ENCODE measurements at places on chromosomes 6 and 20.
A peak's percentile ranks its signal among the peaks of the same experiment; 100 is the strongest.

DNA sequence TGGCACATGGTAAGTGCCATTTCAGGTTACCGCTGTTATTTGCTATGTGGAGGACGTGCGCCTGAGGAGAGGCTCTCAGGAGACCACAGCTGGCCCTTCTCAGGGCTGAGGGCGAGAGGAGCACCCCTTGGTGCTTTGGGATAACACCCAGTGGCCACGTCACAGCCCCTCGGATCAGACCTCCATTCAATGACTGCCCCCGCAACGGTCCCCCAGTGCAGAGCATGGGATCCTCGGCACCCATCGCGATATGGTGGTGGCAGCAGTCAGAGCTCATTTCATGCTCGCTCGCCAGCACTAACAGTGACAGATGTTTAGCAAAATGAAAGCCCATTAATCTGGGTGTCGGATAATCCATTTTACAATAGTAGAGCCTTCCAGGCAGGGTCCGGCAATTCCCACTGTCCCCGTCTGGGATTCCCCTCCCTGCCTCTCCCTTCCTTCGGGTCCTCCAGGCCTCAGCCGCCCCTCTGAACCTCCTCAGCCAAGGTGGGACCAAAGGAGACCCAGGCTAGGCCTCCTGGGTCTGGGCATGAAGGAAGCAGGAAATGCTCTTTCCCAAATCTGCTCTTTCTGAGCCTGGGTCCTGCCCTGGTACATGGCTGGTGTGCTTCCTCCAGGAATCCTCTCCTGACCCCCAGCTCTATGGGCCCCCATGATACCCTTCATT lies 117.1 kb downstream of the GRM4 start:
- no peak for DNase-seq

- no peak for DNase-seq
Measured at GRCh38 chr6:170030284-170030815, 260.5 kb downstream of the DLL1 start.

- DNase-seq, result no peak
Measured at GRCh38 chr6:5219011-5219691, 41.6 kb downstream of the LYRM4 start.

- peak; percentile 28 for DNase-seq
Measured at GRCh38 chr20:63774306-63774705, 34.7 kb downstream of the SLC2A4RG start.

- DNase-seq, result no peak
Measured at GRCh38 chr6:121482004-121482693, 46.7 kb downstream of the GJA1 start.

- no peak for DNase-seq
Measured at GRCh38 chr6:48611332-48611731, 500.3 kb upstream of the PTCHD4 start.

DNA sequence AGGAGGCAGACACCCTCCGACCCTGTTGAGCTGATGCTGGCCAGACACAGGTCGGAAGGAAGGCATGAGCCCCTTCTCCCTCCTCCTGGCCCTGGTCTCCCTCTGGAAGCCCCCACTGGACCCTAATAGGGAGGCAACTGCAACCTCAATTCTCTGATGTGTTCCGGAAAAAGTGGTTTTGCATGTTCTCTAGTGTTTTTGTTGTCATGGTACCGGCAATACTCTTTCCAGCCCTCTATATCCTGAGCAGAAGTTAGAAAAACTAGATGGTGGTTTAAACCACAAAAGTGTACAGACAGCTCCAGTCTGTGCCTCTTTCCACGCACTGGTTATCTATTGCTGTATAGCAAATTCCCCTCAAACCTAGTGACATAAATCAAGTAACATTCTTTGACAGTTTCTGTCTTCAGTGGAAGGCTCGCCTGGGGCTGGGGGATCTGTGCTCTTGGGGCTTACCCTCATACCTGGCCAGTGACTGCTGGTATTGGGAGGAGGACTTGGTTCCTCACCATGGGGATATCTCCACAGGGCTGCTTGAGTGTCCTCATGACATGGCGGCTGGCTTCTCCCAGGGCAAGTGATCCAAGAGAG lies 37.0 kb downstream of the SYTL3 start:
- DNase-seq, result no peak

DNA sequence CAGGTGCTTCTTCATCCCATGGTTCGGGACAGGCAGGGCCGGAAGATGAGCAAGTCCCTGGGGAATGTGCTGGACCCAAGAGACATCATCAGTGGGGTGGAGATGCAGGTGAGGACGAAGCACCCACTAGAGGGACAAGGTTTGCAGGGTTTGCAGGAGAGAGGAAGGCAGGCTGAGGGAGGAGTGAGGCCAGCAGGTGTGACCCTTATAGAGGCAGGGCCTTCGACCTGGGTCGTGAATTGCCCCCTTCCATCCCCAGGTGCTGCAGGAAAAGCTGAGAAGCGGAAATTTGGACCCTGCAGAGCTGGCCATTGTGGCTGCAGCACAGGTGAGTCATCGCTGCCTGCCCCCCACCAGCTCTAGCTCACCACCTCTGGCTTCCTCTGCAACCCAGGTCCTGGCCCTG lies 8.4 kb downstream of the VARS2 start:
- no peak for DNase-seq

DNA sequence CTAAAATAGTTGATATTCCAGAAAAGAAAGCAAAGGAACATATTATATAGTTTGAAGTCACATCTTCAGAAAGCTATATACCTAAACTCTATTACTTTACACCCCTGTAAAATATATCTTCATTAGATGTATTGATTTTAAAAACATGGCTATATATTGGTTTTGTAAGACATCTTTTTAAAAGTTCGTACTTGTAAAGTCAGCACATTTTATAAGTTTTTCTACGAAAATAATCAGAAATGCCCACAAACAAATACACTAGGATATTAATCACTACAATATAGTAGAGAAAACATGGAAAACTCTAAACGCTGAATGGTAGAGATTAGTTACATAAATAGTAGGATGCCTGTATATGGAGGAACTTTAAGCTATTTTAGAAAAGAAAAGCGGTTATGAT lies 52.9 kb downstream of the RNF217 start:
- DNase-seq, result no peak

GRCh38 chr20:10984294-10984693 lies 310.5 kb upstream of the JAG1 start:
- no peak for DNase-seq

- DNase-seq, result no peak
Measured at GRCh38 chr6:92495242-92495641, 924.1 kb downstream of the EPHA7 start.

GRCh38 chr6:157253699-157254098 lies 69.6 kb downstream of the TMEM242 start:
- no peak for DNase-seq

DNA sequence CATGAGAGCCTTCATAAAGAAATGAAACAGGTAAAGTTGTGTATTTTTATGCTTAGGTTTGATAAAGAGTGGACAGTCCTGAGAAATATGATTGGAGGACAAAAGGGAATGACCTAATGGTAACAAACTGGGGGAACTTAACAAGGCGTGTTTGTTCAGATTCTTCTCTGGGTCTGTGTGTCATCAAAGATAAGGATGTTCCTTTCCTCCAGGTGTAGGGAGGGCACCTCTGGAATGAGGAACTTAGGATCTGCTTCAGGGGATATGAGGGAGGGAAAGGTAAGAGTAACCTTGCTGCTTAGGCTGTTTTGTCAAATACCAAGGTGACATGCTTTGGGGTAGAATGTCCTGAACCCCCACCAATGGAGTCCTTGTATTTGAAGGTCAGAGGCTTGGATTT lies 291.9 kb downstream of the KCNQ5 start:
- no peak for DNase-seq

DNA sequence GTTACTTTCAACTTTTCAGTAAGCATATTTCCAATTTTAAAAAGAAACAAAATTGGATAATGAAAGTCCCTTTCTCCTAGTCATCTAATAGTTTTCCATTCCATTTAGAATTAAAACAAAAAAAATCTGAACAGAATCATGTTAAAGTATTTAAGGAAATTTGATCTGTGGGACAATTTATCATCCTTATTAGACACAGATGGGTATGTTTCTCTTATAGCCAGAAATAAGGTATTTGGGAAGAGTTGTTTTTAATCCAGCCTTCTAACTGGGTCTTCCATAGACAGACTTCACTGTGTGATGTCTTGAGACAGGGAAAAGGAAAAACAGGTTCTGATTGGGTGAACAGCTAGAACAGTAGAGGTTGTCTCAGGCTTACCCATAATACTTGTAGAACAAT lies 39.5 kb upstream of the STXBP5 start:
- DNase-seq, result no peak

GRCh38 chr6:106974999-106975737 lies 639 bp upstream of the CD24 start:
- DNase-seq, result peak; percentile 75

- DNase-seq, result no peak
Measured at GRCh38 chr6:13354331-13355042, 26.1 kb upstream of the TBC1D7 start.

GRCh38 chr6:160756021-160756420 lies 54.0 kb downstream of the PLG start:
- no peak for DNase-seq

DNA sequence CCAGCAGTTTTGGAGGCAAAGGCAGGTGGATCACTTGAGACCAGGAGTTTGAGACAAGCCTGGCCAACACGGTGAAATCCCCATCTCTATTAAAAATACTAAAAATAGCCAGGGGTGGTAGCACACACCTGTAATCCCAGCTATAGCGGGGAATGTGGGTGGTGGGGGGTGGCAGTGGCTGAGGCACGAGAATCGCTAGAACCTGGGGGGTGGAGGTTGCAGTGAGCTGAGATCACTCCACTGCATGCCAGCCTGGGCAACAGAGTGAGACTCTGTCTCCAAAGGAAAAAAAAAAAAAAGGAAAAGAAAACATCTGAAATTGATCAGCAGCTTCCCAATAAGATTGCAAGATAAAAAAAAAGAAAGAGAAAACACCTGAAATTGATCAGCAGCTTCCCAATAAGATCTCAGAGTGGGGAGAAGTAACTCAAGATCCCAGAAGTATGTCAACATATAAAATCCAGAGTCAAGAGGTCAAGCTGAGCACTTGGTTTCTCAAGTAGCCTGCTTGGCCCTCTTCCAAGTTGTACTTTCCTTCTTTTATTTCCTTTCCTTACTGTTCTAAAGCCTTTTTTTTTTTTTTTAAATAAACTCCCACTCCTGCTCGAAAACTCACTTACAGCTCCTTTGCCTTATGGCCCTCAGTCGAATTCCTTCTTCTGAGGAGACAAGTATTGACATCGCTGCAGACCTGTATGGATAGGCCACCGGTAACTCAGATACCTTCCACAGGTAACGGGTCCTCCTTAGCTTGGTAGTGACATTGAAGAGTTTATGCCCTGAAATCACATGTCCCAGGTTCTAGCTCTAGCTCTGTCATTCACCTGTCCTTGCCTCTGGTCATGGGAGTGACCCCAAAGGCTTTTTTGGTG lies 368.5 kb upstream of the SYNCRIP start:
- no peak for DNase-seq

GRCh38 chr20:44173846-44174245 lies 13.1 kb downstream of the JPH2 start:
- no peak for DNase-seq

DNA sequence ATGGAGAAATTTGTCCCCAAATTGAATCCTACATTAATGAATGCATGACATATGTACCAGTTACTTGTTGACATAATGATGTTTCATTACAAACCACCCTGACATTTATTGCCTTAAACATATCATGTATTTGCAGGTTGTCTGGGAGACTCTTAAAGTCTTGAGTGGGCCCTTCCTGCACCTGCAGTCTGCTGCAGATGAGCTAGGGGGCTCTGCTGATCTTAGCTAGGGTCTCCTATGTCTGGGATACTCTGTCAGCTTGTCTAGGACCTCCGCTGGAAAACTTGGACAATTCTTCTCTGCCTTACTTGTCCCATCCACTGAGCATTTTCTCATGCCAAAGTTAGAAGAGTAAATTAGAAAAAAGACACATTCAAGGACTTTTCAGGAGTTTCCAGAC lies 581.6 kb downstream of the HAO1 start:
- DNase-seq, result no peak

Measured in right hindlimb (tissue), 1 donor.